Left forelimb (tissue), 1 donor: ENCODE measurements at places on chromosomes 6 and 20.

- DNase-seq, result no peak
Observed at GRCh38 chr20:19668418-19668817, 89.6 kb upstream of the RIN2 start.

DNA sequence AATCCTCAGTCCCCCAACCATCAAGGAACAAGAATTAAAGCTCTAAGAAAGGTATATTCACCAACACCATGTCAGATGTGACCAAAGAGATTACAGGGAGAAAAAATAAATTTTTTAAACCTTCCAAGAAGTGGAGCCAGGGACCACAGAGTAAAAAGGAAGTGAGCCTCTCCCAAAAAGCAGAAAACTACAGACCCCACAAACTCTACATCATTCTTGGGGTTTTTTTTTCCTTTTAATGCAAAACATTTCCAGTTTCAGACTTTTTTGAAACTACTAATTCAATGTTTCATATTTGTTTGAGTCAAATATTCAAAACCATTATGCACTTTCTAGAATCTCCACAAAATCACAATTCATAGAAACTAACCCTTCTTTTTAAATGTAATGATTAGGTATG is 6.8 kb upstream of the IL17F start:
- no peak for DNase-seq

GRCh38 chr6:130836055-130836640 is 8.9 kb downstream of the SMLR1 start:
- DNase-seq, result no peak

DNA sequence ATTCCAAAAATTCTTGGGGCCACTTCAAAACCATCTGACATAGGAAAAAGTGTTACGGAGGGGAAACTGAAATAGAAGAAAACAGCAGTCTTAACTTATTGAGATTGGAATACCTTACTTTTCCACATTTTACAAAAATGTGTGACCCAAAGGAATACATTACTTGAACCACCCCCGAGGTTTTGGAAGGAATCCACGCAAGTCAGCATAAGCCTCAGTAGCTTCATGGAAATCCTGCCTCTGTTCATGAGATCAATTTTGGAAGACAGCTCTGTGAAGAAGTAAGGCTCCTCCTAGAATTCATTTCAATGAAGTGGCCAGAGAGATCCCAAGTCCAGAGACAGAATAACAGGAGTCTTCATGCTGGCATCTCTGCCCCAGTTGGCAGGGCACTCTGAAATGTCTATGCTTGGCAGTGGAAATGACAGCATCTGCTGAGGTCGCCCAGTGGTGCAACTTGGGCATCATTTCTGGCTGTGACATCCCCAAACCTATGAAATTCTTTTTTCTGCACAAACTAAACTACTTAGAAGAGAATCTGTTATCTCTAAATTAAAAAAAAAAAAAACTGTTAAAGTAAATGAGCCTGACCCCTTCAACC is 132.5 kb downstream of the EPM2A start:
- no peak for DNase-seq

- DNase-seq, result peak; percentile 56
Observed at GRCh38 chr20:2804852-2805688, 4.6 kb upstream of the CPXM1 start.

DNA sequence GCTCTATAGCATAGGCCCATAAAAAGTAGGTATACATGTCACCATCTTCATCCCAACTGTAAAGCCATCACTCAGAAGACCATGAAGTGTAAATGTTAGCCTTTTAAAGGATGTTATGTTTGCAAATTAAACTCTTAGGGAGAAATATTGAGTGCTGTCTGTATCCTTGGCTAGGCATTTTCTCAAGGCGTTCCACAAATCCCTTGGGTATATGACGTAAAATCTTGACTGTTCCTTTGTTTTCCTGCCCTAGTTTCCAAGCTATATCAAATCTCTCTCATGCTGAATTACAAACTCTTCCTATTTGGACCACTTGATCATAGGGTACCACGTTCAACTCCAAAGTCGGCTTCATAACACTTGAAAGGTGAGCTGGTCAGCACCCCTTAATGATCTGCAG is 486.2 kb downstream of the HDGFL1 start:
- no peak for DNase-seq
